ENCODE measurements at places on chromosomes 7 and 10.

DNA sequence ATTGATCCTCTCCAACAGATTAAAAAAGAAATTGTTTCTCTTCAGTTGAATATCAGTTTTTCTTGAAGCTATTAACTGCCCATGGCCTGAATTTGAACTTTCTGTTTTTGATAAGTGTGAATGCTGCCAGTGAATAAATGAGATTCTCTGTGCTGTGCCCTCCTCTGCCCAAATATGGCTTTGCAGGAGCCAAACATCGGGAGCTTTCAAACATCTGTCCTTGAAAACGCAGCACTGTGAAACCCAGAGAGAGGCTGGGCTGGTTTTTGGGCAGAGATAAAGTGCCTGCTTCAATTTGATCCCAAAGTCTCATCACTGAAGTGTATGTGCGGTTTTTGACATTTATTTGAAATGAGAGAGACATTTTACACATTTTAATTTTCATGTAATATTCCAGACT, 268.3 kb upstream of the SHH start:
- DNase-seq: no peak

DNA sequence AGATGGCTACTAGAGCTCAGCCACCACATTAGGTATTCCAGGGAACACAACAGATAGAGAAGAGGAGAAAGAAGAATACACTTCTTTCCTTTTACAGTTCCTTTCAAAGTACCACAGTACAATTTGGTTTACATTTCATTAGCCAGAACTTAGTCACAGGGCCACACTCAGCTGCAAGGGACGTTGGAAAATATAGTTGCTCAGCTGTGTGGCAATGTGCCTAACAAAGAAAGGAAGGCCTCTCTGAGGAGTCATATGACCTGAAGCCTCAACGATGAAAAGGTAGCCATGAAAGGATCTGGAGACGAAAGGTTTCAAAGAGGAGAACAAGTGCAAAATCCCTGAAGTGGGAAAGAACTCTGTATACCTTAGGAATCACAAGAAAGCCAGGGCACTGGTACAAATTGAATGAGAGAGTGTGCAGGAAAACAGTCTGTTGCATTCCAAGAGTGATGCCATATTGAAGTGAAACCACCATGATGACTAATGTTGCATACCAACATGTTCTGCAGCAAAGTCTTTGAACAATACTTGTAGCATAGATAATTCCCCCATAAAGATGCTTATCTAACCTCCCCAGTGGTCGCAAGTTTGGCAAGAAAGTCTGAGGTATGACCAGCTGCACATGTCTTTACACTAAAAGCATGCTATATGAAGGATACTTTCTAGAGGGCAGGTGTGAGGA, 278.9 kb downstream of the HPSE2 start:
- no peak for DNase-seq

GRCh38 chr10:90352288-90352687, 505.6 kb downstream of the HTR7 start:
- DNase-seq: no peak

GRCh38 chr7:24504836-24505235, 68.4 kb upstream of the PALS2 start:
- DNase-seq: peak; percentile 23

- no peak for DNase-seq
Observed at GRCh38 chr7:91843831-91844230, 36.7 kb downstream of the MTERF1 start.

Measured in NCI-H1436 (cell line).